Activated T-cell treated with anti-CD3 and anti-CD28 coated beads, Interleukin-2, amount 50 U/mL, for 24 hours (primary cell): ENCODE measurements at places on chromosomes 5 and 9.
A peak's percentile ranks its signal among the peaks of the same experiment; 100 is the strongest.

- DNase-seq = no peak
- peaks cover 6% of the 10 kb centered on the region for H3K27me3 ChIP-seq
- no peak overlapping the region for H3K27ac ChIP-seq
- H3K4me3 ChIP-seq = no peak overlapping the region
- H3K4me1 ChIP-seq = peaks cover 23% of the 10 kb centered on the region
Measured at GRCh38 chr5:79517601-79518000, 3.7 kb upstream of the HOMER1 start.

DNA sequence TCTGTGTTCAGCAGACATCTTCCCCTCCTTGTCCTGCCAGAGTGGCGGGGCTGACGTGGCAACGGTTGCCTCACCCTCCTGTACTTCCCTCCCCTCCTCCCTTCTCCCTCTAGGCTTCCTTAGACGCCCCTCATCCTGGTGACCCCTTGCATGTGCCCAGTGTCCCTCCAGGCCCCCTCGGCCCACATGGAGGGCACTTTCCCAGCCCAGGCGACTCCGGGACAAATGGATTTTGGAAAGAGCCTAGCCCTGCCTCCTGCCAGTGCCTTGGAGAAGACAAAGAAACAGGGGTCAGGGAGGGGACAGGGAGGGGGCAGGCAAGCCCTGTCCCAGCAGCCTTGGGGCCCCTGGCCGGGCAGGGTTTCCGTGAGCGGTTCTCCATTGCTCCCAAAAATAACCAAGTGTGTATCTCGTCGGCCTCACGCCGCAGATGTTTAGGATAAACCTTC, 38.3 kb upstream of the NEURL1B start:
- H3K4me3 ChIP-seq = no peak overlapping the region
- H3K36me3 ChIP-seq = no peaks in the 10 kb centered on the region
- peaks cover 3% of the 10 kb centered on the region for H3K27me3 ChIP-seq
- H3K27ac ChIP-seq = no peak overlapping the region
- no peak for DNase-seq
- H3K4me1 ChIP-seq = no peaks in the 10 kb centered on the region

DNA sequence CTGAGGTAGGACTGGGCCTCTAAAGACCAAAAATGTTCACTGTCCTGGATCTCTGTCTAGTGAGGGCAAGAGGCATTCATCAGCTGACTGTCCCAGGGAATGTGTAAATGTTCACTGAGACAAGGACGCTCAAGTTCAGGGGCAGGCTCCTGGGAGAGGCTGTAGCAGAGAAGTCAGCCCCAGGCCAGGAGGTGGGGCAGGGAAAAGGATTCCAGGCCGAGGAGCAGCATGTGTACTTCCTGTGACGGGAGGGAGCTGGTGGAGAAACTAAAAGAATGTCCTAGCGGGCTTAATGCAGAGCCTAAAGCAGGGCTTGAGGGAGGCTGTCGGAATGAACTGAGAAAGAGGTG, 205.8 kb downstream of the GABBR2 start:
- peaks cover 36% of the 10 kb centered on the region for H3K27me3 ChIP-seq
- no peak overlapping the region for H3K27ac ChIP-seq
- H3K4me3 ChIP-seq = no peak overlapping the region
- no peak for DNase-seq

DNA sequence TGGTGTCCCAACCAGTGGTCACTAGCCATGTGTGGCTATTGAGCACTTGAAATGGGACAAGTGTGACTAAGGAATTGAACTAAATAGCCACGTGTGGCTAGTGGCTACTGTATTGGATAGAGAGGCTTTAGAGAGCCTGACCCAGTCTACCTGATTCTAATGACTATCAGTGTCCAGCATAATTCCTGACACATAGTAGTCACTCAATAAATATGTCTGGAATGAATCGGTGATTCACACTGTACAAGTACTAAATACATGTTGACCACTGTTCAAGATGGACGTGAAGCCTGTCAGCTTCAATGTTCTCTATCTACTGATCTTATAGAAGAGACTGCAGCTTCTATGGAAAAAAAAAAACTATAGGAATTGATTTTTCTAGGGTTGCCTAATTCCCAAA, 57.7 kb upstream of the MAST4 start:
- H3K4me3 ChIP-seq = no peak overlapping the region
- H3K4me1 ChIP-seq = peaks cover 20% of the 10 kb centered on the region
- peaks cover 26% of the 10 kb centered on the region for H3K27me3 ChIP-seq
- no peaks in the 10 kb centered on the region for H3K36me3 ChIP-seq
- no peak overlapping the region for H3K27ac ChIP-seq
- DNase-seq = no peak

DNA sequence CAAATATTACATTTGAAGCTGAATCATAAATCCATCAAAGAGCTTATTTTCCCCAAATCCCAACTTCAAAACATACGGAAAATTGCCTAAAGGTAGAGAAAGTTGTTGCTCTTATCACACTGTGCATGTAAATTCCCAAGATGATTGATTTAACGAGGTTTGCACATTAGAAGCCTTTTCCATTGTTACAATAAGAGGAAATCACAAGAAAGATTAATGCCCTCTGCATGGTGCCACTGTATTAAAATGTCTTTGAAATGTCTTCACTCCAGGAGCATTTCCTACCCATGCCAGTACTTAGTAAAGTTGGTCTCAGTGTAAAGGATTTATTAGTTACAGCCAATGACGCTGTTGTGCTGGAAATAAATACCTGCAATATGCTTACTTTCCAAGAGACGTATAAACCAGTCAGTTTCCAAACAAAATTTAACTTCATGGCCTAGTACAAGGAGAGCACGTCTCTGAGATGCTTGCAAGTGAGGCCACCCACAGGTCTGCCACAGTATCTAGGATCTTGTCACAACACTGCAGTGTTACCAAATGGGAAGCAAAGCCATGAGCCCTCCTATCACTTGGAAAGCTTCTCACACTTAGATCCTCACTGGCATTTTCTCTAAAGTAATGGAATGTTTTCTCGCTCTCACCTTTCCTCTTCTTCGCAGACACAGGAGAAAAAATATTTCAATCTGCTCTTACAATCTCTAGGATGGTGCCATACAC, 112.4 kb downstream of the CETN3 start:
- H3K4me1 ChIP-seq = no peaks in the 10 kb centered on the region
- no peak for DNase-seq
- H3K27me3 ChIP-seq = peaks cover 3% of the 10 kb centered on the region
- H3K4me3 ChIP-seq = no peak overlapping the region
- H3K27ac ChIP-seq = no peak overlapping the region

DNA sequence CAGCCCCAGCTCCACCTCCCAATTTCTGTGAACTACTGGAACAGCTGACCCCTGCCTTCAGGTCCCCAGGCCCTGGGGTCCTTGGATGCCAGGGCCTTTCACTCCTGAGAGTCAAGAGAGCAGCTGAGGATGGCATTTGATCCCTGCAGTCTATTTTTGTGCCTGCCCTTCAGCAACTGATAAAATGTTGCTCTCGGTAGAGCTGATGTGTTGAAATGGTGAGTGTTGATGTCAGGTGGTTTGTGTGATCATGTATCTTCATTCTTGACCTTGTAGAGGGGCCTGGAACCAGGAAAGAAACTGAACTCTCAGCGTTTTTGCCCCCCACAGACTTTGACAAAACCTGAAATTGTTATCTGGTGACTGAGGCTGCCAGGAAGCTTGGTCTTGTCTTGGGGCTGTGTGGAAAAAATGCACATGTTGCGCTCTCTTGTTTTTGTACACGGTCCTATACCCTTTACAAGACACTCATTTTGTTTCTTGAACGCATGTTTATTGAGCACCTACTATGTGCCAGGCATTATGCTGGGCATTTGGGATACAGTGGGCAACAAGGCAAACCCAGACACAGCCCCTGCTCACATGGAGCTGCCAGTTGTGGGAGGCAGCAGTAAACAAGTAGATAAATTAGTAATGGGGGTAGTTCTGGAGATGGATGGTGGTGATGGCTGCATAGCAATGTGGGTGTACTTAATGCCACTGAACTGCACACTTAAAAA, 78.3 kb downstream of the PPARGC1B start:
- H3K4me3 ChIP-seq = no peak overlapping the region
- H3K36me3 ChIP-seq = no peaks in the 10 kb centered on the region
- no peak overlapping the region for H3K27ac ChIP-seq
- no peak for DNase-seq
- H3K27me3 ChIP-seq = no peaks in the 10 kb centered on the region
- H3K4me1 ChIP-seq = peaks cover 2% of the 10 kb centered on the region

GRCh38 chr5:58933891-58934628, 351.2 kb downstream of the RAB3C start:
- H3K27me3 ChIP-seq = peaks cover 4% of the 10 kb centered on the region
- peak overlapping the region; percentile 63 for H3K27ac ChIP-seq
- no peak overlapping the region for H3K4me3 ChIP-seq
- H3K36me3 ChIP-seq = no peaks in the 10 kb centered on the region

DNA sequence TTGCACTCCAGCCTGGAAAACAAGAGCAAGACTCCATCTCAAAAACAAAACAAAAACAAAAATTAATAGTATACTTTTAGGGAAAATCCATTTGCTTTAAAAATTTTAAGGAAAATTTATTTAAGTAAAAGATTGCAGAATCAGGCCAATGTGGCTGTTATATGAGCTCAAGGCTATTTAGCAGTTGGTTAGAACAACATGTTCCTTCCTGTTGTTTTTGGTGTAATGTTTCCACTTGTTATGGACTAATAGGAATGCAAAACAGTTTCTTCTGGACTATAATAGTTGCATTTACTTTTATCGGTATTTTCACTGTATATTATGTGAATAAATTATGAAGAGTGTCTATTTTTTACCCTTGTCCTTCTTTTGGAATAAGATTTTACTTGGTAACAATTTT, 3.0 kb upstream of the CDC42SE2 start:
- no peak overlapping the region for H3K4me3 ChIP-seq
- peaks cover 64% of the 10 kb centered on the region for H3K36me3 ChIP-seq
- peaks cover 68% of the 10 kb centered on the region for H3K4me1 ChIP-seq
- DNase-seq = no peak
- H3K27ac ChIP-seq = peak overlapping the region; percentile 69

GRCh38 chr5:68555907-68556681, 340.5 kb downstream of the PIK3R1 start:
- H3K4me3 ChIP-seq = no peak overlapping the region
- H3K27ac ChIP-seq = no peak overlapping the region
- no peaks in the 10 kb centered on the region for H3K36me3 ChIP-seq
- no peaks in the 10 kb centered on the region for H3K27me3 ChIP-seq

DNA sequence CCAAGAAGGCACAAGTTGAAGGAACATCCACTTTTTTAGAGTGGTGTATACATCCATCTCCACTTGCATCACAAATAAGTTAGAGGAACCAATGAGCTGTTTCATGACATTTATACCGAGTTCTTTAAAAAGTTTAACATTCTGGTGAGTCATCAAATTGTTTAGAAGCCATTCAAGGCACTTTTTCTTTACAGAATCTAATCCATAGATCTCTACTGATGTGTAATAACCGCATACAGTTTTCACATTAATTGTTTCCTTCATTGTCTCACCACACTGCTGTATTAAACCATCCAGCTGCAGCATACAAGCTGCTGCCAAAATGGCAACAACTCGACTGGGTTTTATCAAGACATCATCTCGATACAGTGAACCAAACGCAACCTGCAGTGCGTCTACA, 744 bp downstream of the GMCL2 start:
- H3K36me3 ChIP-seq = no peaks in the 10 kb centered on the region
- H3K4me3 ChIP-seq = no peak overlapping the region
- H3K27me3 ChIP-seq = peaks cover 10% of the 10 kb centered on the region
- DNase-seq = no peak
- H3K4me1 ChIP-seq = peaks cover 7% of the 10 kb centered on the region

DNA sequence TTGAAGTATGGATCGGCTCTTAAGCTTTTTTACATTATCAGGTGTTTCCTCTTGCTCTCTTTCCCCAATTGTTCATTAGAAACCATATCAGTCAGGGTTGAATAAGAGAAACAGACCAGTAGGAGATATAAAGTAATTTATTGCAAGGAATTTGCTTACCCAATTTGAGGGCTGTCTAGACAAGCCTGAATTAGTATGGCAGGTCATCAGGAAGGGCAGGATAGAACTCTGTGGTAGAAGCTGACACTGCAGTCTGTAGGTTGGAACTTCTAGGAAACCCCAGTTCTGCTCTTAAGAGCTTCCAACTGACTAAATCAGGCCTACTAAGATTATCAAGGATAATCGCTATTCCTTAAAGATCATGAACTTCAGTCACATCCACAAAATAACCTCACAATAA, 24.3 kb downstream of the ISOC1 start:
- H3K4me3 ChIP-seq = no peak overlapping the region
- no peak for DNase-seq
- H3K27me3 ChIP-seq = no peaks in the 10 kb centered on the region
- H3K4me1 ChIP-seq = peaks cover 6% of the 10 kb centered on the region
- no peak overlapping the region for H3K27ac ChIP-seq

- H3K27ac ChIP-seq = peak overlapping the region; percentile 90
- peaks cover 72% of the 10 kb centered on the region for H3K36me3 ChIP-seq
- no peak overlapping the region for H3K4me3 ChIP-seq
- peaks cover 58% of the 10 kb centered on the region for H3K4me1 ChIP-seq
- no peaks in the 10 kb centered on the region for H3K27me3 ChIP-seq
- no peak for DNase-seq
Measured at GRCh38 chr9:93126151-93126781, 7.8 kb downstream of the NINJ1 start.

- peaks cover 17% of the 10 kb centered on the region for H3K27me3 ChIP-seq
- H3K4me3 ChIP-seq = no peak overlapping the region
- DNase-seq = no peak
- H3K27ac ChIP-seq = no peak overlapping the region
- H3K36me3 ChIP-seq = no peaks in the 10 kb centered on the region
Measured at GRCh38 chr5:61675015-61675692, 343.1 kb downstream of the ZSWIM6 start.

GRCh38 chr9:27384262-27385014, 87.5 kb upstream of the EQTN start:
- no peaks in the 10 kb centered on the region for H3K36me3 ChIP-seq
- H3K4me1 ChIP-seq = peaks cover 1% of the 10 kb centered on the region

GRCh38 chr5:157184117-157184670, 3.6 kb downstream of the ITK start:
- peak; percentile 58 for DNase-seq
- peak overlapping the region; percentile 87 for H3K4me3 ChIP-seq
- peak overlapping the region; percentile 93 for H3K27ac ChIP-seq

DNA sequence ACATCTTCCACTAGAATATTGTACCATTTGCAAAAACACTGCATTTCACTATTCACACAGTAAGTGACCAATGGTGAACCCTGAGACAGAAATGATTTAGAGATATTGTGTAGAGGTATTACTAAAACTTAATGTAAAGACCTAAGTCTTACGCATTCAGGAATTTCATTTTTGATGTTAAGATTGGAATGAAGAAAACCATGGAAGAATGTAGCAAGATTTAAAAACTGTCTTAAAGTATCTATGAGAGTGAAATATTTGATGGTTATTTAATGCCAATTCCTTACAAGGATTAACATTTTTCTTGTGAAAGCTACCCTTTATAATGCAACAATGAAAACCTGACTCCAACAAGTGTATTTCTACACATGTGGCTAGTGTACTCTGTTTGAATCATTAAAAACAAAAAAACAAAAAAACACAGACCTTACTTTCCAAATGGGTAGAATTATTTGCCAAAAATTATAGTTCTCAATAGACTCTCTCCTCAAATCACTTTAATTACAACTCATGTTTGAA, 172.0 kb downstream of the NNT start:
- no peak for DNase-seq
- H3K4me1 ChIP-seq = peaks cover 8% of the 10 kb centered on the region
- H3K4me3 ChIP-seq = no peak overlapping the region
- H3K27ac ChIP-seq = no peak overlapping the region
- H3K36me3 ChIP-seq = no peaks in the 10 kb centered on the region
- no peaks in the 10 kb centered on the region for H3K27me3 ChIP-seq

- H3K4me1 ChIP-seq = no peaks in the 10 kb centered on the region
- no peak for DNase-seq
- peaks cover 4% of the 10 kb centered on the region for H3K27me3 ChIP-seq
- H3K4me3 ChIP-seq = no peak overlapping the region
Measured at GRCh38 chr5:147836439-147836838, 5.0 kb upstream of the SPINK1 start.
